Osteoblast (primary cell): ENCODE measurements at places on chromosomes 12 and 14. TPM values are rescaled to one million over a fixed set of nuclear protein-coding genes. Genes with fewer than 3 reads are reported as not detected.

DNA sequence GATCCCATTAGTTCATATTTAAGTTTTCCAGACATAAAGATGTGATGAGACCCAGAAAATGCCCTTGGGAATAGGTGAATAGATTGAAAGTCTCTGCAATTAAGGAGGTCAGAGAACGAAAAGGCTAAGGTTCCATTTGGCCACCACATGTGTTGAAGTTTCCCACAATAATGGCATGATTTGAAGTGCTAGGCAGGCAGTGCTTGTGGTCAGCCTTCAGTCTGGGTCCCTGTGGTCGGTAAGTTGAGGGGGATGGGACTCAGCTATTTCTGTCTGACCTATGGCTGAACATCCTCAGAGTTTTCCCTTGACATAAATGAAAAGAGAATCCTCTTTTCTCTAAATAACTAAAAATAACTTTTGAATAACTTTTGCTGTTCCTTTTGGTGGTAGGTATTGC, 92.4 kb downstream of the PELI2 start:
- no peak for DNase-seq
- no peaks in the 10 kb centered on the region for H3K36me3 ChIP-seq
- no peak overlapping the region for H3K4me3 ChIP-seq
- H3K4me1 ChIP-seq: no peaks in the 10 kb centered on the region
- H3K27me3 ChIP-seq: no peaks in the 10 kb centered on the region

DNA sequence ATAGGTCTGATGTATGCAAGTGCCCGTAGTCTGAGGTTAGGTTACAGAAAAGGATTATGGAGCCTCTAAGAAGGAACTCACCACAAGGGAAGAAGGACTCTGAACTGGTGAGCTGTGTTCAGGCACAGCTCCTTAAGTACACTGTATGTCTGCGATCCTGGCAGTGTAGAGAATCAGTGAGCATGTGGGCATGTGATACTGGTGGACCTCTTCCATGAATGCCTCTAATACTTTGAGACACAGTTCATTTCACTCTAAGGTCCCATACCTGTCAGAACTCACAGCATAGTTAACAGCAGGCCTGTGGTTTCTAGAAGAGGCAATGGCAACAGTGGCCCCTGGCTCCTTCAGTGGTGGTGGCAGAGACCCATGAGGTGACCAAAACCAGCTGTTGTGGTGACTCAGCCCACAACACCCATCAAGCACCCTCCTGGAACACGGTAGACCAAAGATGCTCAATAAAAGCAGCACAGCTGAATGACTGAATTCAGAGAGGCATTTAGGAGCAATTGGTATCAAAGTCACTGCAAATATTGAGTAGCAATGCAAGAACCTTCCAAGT, 6.9 kb upstream of the OR6J1 start:
- H3K36me3 ChIP-seq: no peaks in the 10 kb centered on the region
- no peaks in the 10 kb centered on the region for H3K27me3 ChIP-seq
- no peak overlapping the region for H3K27ac ChIP-seq
- peaks cover 42% of the 10 kb centered on the region for H3K4me1 ChIP-seq

ASIC1 gene
- total RNA-seq: 0.72 and 0.88 TPM in 2 replicates

GRCh38 chr12:118603610-118604361, 227.4 kb downstream of the SUDS3 start:
- no peak for DNase-seq
- H3K4me3 ChIP-seq: no peak overlapping the region
- H3K4me1 ChIP-seq: no peaks in the 10 kb centered on the region

CBLN3 gene
- 3.5 and 4.0 TPM in 2 replicates for total RNA-seq

DNA sequence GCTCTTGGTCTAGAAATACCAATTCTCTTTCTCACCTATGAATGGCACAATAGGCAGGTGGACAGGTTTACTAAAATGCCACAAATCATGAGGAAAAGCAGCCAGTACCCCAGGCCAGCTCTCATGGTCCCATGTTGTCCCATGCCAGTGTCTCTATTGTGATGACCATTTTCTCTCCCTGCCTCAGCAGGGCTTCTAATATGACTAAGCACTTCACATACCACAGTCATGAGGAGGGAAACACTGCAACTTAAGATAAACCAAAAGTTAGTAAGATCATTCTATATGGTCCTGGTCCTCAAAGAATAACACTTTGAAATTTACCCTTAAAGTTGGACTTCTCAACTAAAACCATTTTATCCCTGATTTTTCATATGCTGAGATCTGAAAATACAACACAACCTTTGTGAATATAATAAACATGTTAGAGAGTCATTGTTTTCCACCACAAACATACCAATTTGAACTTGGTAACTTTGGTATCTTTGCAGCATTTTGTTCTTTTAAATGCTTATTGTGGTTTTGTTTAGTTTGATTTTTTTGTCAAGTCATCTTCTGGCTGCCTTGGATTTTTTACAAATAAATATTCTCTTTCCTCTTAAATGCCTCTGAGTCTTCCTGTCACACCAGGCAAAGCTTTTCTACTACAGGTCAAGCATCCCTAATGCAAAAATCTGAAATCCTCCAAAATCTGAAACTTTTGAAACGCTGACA, 3.6 kb downstream of the TTC5 start:
- H3K4me1 ChIP-seq: peaks cover 15% of the 10 kb centered on the region
- no peaks in the 10 kb centered on the region for H3K27me3 ChIP-seq
- peak; percentile 66 for DNase-seq

POC1B gene
- 10.9 and 24.8 TPM in 2 replicates for total RNA-seq

GRCh38 chr12:65125975-65126374, 4.9 kb upstream of the WIF1 start:
- no peaks in the 10 kb centered on the region for H3K36me3 ChIP-seq
- H3K4me1 ChIP-seq: peaks cover 5% of the 10 kb centered on the region
- DNase-seq: no peak
- peaks cover 59% of the 10 kb centered on the region for H3K27me3 ChIP-seq
- no peak overlapping the region for H3K27ac ChIP-seq
- no peak overlapping the region for H3K4me3 ChIP-seq

DNA sequence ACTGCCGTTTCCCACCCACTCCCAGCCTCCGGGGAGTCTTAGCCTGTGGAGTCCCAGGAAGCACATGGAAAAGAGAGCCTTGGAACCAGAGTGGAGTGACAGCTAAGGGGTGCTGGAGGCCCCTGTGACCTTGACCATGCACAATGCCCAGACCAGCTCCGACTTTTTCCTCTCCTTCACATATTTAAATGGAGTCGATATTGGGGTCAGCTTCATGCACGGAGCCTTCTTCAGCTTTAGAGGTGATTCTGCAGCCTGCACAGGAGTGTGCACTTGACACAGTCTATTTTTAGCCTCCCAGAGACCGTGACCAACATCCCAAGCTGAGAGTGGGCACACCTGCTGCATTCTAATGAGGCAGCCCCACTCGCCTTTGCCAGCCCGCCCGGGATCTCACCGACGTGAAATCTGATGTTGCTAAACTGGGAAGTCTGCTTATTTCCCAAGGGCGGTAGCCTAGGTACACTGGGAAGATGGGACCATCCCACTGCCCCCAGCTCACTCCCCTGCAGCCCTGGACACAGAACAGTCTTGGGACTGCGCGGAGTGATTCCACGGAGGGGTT, 47.5 kb downstream of the PRMT8 start:
- no peak overlapping the region for H3K27ac ChIP-seq
- H3K4me3 ChIP-seq: no peak overlapping the region
- H3K27me3 ChIP-seq: peaks cover 30% of the 10 kb centered on the region
- H3K4me1 ChIP-seq: no peaks in the 10 kb centered on the region
- H3K36me3 ChIP-seq: no peaks in the 10 kb centered on the region

- no peaks in the 10 kb centered on the region for H3K27me3 ChIP-seq
- peaks cover 22% of the 10 kb centered on the region for H3K4me1 ChIP-seq
- no peak overlapping the region for H3K27ac ChIP-seq
- no peak overlapping the region for H3K4me3 ChIP-seq
- no peaks in the 10 kb centered on the region for H3K36me3 ChIP-seq
These were observed 9.7 kb upstream of the FOS start for GRCh38 chr14:75268633-75269550.

- no peaks in the 10 kb centered on the region for H3K27me3 ChIP-seq
- H3K4me1 ChIP-seq: no peaks in the 10 kb centered on the region
- H3K27ac ChIP-seq: no peak overlapping the region
- H3K36me3 ChIP-seq: no peaks in the 10 kb centered on the region
- DNase-seq: no peak
- H3K4me3 ChIP-seq: no peak overlapping the region
These were observed 80.6 kb upstream of the TMEM233 start for GRCh38 chr12:119512772-119513497.

DNA sequence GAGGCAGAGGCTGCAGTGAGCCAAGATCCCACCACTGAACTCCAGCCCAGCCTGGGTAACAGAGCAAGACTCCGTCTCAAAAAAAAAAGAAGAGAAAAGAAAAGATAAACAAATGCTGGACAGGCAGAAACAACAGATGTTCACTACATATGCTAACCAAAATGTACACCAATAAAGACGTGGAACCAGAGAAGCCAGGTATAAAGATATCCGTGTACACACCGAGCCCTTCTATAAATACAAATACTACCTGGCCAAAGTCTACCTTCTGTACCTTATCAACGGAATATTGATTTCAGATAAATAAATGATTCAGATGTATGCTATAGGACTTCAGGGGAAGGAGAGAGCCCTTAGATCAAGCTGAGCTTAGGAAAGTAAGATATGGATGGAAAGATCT, 10.8 kb upstream of the KRT8 start:
- H3K36me3 ChIP-seq: no peaks in the 10 kb centered on the region
- H3K4me3 ChIP-seq: no peak overlapping the region
- peaks cover 3% of the 10 kb centered on the region for H3K27me3 ChIP-seq
- DNase-seq: peak; percentile 42

ZFYVE26 gene
- 37.6 and 43.0 TPM in 2 replicates for total RNA-seq

DNA sequence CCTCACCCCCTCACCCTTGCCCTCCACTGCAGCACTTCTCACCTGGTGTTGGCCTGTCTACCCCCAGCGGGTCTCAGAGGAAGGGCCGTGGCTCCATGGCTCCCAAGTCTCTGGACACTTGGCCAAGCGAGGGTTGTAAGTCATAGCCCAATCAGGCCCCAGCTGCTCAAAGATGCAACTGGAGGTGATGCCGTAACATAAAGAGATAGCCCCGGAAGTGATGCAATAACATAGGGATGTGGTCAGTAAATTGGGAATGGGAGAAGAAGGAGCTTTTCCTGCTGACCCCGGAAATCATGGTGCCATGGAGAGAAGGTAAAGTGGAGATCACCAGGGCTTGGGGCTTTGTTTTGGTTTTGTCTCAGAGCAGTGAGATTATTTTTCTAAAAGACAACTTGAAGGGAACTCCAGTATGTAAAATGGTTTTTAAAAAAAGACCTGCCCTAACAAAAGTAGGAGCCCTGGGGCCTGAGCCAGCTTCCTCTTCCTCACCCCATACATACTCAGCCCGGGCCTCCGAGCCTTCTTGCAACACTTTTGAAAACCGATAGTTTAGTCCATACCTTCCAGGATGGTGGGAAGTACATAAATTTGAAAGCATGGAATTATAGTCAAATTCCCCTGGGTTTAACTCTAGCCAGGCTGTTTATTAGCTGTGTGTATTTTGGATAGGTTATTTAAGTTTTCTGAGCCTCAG, 212.5 kb downstream of the CRADD start:
- H3K36me3 ChIP-seq: no peaks in the 10 kb centered on the region
- no peak overlapping the region for H3K4me3 ChIP-seq
- peaks cover 32% of the 10 kb centered on the region for H3K4me1 ChIP-seq
- no peak overlapping the region for H3K27ac ChIP-seq
- no peak for DNase-seq
- no peaks in the 10 kb centered on the region for H3K27me3 ChIP-seq

GRCh38 chr14:69600304-69600891, 11.0 kb upstream of the SUSD6 start:
- no peaks in the 10 kb centered on the region for H3K4me1 ChIP-seq
- no peak overlapping the region for H3K4me3 ChIP-seq
- H3K36me3 ChIP-seq: no peaks in the 10 kb centered on the region
- no peak overlapping the region for H3K27ac ChIP-seq

GRCh38 chr12:72679147-72679757, 407.1 kb downstream of the TRHDE start:
- no peaks in the 10 kb centered on the region for H3K36me3 ChIP-seq
- no peak overlapping the region for H3K4me3 ChIP-seq
- no peak for DNase-seq
- no peak overlapping the region for H3K27ac ChIP-seq
- no peaks in the 10 kb centered on the region for H3K4me1 ChIP-seq

DNA sequence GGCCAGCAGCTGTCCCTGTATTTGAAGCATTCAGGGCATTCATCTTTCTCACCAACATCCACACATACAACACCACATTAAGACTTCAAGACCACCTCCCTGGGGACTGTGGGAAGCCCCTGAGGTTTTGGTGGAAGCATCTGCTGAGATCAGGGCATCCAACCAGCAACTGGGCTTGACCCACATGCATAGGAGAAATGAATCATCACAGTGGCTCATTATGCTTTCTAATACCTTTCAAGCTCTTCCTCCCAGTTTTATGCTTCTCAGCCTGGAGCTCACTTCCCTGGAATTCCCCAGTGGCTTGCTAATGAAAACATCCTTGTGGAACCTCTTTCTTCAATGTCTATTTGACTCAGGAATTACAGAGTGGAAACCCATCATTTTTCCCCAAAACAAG, 21.4 kb upstream of the CMKLR1 start:
- H3K27me3 ChIP-seq: no peaks in the 10 kb centered on the region
- H3K27ac ChIP-seq: no peak overlapping the region
- H3K4me3 ChIP-seq: no peak overlapping the region
- H3K36me3 ChIP-seq: no peaks in the 10 kb centered on the region
- DNase-seq: peak; percentile 94

- DNase-seq: no peak
- H3K4me3 ChIP-seq: no peak overlapping the region
- peaks cover 21% of the 10 kb centered on the region for H3K27me3 ChIP-seq
- H3K36me3 ChIP-seq: no peaks in the 10 kb centered on the region
- H3K4me1 ChIP-seq: no peaks in the 10 kb centered on the region
- no peak overlapping the region for H3K27ac ChIP-seq
These were observed 147.9 kb downstream of the DACT1 start for GRCh38 chr14:58785701-58786100.

DNA sequence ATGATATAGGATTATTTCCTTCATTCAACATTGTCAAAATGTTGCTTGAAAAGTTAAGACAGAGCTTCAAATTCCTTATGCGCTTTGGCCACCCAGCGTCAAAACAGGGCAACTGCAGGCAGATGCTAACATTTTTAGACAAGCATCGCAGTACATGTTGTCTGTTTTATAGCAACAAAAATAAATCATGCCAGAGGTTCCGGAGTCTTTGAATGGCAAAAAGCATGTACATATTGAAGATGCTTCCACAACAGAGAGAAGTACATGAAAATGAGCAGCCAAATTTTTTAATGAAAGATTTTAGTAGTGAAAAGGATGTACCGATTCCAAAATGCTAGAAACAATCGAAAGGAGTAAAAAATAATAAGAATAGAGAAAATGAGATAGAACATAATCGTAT, 49.8 kb upstream of the USP15 start:
- H3K4me1 ChIP-seq: peaks cover 3% of the 10 kb centered on the region
- peak; percentile 80 for DNase-seq
- no peaks in the 10 kb centered on the region for H3K36me3 ChIP-seq
- H3K4me3 ChIP-seq: no peak overlapping the region
- no peaks in the 10 kb centered on the region for H3K27me3 ChIP-seq

HAL gene
- total RNA-seq: 0.29 and 0.36 TPM in 2 replicates
